ENCODE measurements at places on chromosomes 13 and 19.

GRCh38 chr19:42254850-42255765 is at the start of gene ERF:
Gene ERF (minus strand): TSS chr19:42255128. CDS start chr19:42254999, 129 bp downstream.
- peak; percentile 86 for DNase-seq

GRCh38 chr13:49802426-49802825 is 9.9 kb upstream of the KPNA3 start:
- DNase-seq = no peak

DNA sequence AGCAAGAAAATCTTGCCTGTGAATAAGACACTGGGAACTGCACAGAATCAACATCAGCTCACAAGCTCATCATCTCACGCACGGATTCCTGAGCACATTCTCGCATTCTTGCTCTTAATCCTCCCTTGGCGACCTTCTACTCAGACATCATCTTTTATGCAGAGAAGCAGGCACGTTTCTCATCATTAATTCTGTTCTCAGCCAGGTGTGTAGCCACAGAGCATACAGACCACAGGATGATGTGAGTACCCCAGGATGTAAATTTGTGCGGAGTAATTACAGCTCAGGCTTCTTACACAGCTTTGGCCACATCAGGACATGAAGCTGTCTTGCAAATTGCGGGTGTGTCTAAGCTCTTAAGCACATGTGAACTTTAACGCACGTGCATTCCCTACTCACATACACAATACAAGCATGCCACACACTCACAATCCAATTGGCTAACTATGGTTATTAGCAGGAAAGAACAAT is 36.5 kb upstream of the SACS start:
- no peak for DNase-seq

DNA sequence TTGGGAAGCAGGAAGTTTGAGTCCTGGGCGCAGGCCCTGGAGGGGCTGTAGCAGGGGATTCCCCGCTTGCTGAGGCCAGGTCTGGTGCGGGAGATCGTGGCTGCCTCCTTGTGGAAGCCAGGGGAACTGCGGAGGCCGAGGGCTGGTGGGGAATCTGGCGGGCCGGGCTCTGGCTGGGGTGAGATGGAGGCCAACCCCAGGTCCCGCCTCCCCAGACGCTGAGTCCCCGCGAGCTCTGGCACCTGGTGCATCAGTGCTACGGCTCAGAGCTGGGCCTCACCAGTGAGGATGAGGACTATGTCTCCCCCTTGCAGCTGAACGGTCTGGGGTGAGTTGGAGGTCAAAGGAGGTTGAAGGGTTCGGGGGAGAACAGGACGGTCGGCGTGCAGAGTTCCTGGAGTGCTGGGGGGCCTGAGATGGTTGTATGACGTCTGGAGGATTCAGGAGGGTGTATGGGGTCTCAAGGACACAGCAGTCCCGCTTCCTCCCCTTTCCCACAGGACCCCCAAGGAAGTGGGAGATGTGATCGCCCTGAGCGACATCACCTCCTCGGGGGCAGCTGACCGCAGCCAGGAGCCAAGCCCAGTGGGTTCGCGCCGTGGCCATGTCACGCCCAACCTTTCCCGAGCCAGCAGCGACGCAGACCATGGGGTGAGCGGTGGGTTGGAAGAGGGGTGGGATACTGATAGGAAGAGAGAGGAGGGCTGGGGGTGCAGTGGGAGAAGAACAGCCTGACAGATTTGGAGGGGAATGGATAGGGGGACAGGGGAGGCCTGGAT is 13.1 kb downstream of the GRAMD1A start:
- no peak for DNase-seq

DNA sequence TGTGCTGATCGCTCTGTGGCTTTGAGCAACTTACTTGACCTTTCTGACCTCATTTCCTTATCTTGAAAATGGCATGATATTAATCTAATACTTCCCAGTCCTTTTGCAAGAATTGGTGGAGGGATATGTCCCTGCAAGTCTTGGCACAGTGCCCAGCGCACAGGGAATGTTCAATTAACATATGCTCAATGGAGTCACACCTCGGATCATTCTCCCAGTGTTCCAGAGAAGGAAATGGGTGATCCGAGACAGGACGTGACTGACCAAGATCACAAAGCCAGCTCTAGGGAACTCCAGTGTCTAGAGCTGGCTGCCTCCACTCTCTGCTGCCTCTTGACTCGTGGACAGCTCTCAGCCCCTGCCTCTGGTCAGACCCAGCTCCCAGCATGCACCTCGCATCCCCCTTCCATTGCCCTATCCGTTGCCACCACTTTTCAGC is 3.6 kb downstream of the CDC42EP5 start:
- no peak for DNase-seq

DNA sequence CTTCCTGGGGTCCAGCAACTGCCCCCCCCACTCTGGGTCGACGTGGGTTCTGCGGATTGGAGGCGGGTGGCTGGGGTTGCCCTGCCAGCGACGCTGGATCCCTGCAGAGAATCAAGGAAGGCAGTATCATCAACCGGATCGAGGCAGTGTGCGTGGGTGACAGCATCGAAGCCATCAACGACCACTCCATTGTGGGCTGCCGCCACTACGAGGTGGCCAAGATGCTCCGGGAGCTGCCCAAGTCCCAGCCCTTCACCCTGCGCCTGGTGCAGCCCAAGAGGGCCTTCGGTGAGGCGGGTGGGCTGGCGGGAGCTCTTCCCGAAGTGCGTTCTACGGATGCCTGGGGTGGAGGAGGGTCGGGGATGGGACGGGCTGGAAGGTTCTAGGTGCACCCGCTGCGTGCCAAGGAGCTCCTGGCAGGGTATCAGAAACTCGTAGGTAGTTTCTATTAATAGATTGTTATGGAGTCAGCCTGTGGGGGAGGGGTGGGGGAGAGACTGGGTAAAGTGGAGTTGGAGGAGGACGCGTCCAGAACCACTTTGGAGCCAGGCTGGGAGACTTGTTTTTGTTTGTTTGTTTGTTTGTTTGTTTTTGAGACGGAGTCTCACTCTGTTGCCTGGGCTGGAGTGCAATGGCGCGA is 1.5 kb downstream of the GIPC3 start:
- DNase-seq = no peak

DNA sequence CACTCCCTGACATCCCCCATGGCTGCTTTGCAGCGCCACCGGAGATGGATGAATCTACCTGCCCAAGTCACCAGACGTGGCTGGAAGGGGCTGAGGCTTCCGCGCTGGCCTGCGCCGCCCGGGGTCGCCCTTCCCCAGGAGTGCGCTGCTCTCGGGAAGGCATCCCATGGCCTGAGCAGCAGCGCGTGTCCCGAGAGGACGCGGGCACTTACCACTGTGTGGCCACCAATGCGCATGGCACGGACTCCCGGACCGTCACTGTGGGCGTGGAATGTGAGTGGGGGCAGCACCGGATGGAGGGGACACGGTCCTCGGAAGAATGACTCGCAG is 4.6 kb downstream of the ICAM5 start:
- no peak for DNase-seq
